ENCODE measurements at places on chromosomes 3 and 15. TPM values are rescaled to one million over a fixed set of nuclear protein-coding genes. Genes with fewer than 3 reads are reported as not detected.

CHST13 gene
- total RNA-seq: not detected

NR2E3 gene
- total RNA-seq: 0.20 TPM

EMC7 gene
- total RNA-seq: 30.9 TPM

GATM gene
- 0.98 TPM for total RNA-seq

MNS1 gene
- 3.5 TPM for total RNA-seq

KBTBD12 gene
- total RNA-seq: not detected

SNX4 gene
- 21.7 TPM for total RNA-seq

RHCG gene
- not detected for total RNA-seq
